Fibroblast of upper back skin (primary cell): ENCODE measurements at places on chromosomes 12 and 14.

DNA sequence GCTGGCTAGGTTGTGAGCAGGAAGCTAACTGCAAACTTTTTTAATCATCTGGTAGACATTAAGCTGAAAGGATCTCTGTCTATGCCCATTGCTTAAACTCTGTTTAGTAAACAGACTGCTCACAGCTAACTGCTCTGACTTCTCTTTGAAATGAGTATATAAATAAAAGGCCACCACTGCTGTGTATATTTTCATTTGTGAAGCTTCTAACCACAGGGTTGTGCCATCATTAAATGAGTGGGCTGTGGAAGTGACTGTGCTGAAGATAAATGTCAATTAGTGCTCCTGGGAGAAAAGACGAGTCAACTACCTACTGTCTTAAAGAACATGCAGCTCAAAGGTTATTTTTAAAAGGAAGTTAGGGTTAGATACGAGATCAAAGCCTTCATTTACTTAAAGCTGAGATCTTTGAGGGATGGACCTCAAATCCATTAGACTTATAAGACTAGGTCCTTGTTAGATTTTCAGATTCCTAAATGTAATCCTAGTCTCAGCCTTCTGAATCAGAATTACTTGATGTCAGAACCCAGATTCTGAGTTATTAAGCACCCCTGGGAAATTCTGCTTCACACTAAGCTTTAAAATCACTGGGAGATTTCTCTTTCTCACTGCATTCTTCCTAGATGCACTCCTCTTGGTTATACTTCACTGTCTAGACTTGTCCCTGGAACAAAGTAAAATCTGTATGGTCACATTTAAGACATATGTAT is 213.1 kb upstream of the FLRT2 start:
- DNase-seq: no peak

DNA sequence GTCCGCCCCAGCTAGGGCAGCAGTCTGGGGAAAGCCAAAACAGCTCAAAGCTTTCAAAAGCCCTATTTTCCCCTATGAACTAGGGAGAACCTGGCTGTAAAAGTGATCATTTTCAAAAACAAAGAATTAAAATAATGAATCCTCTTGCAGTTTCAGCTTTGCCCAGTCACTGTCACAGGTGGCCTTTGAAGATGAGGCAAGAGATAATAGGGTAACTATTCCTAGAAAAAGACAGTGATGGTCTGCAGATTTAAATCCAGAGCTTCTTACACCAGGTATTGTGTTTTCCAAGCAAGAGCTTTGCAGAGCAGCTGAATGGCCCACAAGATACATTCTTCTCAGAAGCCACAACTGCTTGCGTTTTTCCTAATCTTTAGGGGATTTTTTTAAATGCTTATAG is 80.2 kb upstream of the NUDT4 start:
- no peak for DNase-seq

GRCh38 chr12:3228552-3228951 is 151.4 kb downstream of the TSPAN9 start:
- no peak for DNase-seq

DNA sequence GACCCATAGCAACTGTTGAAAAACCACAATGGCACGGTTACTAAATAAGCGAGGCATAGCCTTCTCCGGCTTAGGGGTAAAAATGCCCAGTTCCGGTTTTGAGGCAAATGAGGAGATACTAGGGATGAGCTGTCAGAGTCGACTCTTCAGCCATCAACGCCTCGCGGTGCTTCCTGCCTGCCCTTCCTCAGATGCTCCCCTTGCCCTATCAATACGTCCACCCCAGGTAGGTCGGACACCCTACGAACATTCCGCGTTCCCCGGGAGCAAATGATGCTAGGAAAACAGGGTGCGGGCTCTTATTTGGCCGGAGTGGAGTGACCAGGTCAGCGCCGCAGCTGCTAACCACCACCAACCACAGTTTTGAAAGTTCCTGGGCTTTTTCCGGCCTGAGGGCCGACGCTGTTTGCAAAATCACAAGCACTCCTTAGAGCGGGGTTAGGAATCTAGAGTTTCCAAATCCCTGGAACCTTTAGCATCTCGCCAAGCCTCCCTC is 1.2 kb downstream of the SRSF9 start:
- peak; percentile 18 for DNase-seq

DNA sequence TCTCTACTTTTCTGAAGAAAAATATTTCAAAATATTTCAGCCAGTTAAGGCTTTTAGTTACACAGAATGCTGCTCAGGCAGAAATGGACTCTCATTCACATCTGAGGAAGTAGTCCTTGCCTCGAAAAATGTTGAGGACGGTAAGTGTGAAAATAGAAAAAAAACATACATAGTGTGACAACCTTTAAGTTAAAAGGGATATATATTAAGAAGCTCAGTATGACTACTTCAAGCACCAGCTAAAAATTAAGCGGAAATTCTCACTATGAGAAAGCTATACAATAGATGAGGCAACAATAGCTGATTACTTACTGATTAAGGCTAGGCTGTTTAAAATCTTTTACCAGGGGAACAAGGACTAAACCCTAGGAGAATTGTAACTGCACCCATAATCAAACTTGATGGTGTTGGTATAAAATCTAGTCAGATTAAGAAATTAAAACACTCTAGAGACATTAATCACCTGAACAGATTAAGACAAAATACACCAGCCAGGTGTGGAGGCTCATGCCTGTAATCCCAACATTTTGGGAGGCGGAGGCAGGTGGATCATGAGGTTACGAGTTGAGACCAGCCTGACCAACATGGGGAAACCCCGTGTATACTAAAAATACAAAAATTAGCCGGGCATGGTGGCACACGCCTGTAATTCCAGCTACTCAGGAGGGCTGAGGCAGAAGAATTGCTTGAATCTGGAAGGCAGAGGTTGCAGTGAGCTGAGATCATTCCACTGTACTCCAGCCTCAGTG is 53.9 kb downstream of the HNRNPC start:
- DNase-seq: no peak

DNA sequence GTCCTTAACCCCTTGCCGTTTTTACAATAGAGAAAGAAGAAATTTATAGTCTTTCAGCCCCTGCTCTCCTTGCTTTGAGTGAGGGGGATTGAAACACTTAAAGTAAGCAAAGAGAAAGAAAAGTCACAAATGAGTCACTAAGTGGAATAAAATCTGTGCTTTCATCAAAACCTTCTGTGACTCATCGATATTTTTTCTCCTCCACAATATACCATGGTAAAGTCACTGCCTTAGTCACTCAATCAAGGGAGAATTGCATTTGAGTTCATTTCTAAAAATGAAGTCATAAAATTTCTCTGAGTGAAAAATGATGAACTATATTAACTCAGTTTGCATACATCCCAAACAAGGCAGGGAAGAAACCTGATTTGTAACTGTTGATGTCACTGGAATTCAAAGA is 470.3 kb downstream of the FOXG1 start:
- peak; percentile 85 for DNase-seq

DNA sequence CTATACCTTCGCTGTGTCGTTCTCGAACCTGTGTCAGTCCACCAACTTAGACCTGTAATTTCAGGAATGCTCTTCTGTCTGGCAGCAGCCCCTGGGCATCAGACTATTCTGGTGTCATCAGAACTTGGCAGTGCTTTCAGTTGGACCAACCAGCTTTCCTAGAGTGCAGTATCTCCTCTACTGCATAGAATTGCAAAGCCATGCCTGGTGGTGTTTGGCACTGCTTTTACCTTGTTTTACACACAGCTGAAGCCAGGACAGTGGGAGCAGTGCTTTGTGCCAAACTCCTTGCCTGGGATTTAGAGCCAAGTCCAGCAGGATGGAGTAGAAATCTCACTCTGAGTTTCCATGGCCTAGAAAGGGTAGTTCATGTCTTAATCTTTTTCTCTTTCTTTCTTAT is 1.5 kb downstream of the FLVCR2 start:
- no peak for DNase-seq

- no peak for DNase-seq
Measured at GRCh38 chr12:55915482-55915859, 12.2 kb downstream of the PYM1 start.

- DNase-seq: no peak
Measured at GRCh38 chr14:77406718-77407117, 16.6 kb downstream of the NOXRED1 start.
